K562 (cell line): ENCODE measurements at places on chromosomes 5 and 9.

DNA sequence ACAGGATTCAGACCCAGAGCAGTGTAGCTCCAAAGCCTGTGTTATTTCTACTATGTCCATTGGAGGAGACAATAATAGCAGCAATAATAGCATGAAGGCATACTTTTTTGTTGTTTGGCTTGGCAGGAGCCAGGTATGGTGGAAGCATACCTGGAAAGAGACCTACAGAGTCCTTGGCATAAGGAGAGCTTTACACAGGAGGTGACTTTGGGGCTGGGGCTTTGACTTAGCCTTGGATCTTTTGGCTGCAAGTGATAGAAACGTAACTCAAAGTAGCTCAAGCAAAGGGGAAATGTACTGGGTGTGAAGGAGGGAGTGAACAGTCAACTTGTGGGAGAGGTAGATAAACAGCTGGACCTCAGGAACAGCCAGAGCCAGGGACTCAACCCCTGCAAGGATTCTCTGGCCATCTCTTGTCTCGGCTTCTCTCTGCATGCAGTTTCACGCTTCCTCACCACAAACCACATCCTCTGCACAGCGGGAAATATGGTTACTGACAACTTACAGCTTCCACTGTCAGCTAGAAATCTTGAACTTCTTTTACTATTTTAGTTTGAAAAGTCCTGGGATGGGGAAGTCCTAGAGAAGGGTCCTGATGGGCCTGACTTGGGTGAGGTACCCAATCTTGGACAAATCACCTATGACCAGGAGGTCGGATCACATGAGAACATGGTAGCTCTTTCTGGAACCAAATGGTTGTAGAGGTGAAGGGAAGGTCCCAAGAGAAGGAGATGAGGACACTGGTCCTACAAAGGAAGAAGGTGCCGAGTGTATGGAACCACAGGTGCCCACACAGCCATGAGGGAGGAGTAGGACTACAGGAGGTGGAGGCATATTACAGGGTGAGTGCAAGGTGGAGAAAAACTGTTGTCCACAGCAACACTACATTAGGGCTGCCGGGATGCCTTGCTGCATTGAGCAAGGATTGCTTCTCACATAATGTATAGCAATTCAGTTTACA, 47.0 kb upstream of the TGFBR1 start:
- DNase-seq, result peak; percentile 61

DNA sequence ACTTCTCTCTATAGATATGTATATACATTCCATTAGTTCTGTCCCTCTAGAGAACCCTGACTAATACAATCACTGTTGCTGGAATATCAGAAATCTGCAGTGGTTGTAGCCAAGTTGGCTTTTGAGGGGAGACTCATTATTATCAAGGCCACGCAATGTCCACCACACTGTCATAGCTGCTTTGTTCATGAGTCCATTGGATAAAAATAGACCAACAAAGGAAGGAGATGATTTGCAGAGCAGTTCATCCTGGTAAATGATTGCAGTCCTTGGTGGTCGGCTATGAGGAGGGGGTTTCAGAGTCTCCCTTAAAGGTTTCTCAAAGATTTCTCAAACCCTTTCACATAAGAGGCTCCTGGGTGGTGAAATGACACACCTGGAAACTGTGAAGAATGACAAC, 192.8 kb upstream of the ANKH start:
- no peak for DNase-seq

DNA sequence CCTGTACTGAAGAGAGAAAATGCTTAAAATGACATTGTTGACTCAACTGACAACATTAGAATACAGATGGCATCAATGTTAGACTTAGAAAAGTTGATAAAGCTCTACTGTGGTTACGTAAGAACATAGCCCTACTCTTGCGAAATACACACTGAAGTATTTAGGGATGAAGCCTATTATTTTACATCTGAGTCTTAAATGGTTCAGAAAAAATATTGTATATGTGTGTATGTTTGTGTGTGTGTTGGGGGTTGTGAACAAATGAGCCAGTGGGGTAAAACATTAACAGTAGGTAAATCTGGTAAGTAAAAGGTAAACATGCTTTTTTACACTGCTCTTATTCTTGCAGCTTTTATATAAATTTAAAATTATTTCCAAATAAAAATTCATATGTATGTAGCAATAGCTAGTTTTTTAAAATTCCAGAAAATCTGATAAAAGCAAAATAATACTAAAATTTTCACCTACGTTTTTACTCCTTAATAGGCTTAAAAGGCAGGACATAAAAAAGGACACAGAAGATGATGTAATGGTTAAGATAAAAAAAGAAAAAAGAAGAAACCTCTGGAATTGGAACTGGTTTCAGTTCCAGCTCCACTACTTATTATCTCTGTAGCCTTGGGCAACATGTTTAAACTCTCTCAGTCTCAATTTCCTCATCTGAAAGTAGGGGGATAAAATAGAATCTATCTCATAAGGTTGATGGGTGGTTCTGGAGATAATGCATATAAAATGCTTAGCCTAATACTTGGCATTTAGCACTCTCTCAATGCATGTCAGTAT, 44.3 kb downstream of the GARNL3 start:
- DNase-seq, result no peak

- DNase-seq, result no peak
Observed at GRCh38 chr5:113546703-113547183, 33.2 kb downstream of the YTHDC2 start.

- peak; percentile 9 for DNase-seq
Observed at GRCh38 chr9:2271426-2271825, 256.3 kb downstream of the SMARCA2 start.

DNA sequence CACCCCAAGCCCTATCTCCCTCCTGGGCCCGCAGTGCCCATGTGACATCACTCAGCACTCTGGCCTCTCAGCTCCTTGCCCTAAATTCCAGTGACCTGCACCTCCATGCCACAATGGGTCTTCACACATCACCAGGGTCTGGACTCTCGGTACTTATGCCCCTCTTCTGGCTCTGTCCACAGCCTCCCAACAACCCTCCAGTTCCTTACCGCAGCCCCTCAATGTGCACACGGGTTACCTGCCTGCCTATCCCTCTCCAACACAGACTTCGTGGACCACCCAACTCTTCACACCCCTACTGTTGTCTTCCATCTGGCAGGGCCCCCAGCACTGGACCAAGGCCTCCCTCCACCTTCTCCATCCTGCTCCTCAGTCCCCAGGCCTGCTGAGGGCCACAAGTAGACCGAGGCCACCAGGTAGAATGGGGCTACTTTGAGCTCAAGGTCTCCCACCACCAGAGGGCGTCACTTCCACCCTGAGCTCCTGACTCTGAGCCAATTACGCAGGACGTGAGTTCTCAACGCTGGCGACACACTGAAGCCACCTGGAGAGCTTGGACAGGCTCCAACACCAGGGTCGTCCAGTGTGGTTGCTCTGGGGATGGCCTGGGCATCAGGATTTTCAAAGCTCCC, 172.1 kb downstream of the GABBR2 start:
- peak; percentile 57 for DNase-seq

DNA sequence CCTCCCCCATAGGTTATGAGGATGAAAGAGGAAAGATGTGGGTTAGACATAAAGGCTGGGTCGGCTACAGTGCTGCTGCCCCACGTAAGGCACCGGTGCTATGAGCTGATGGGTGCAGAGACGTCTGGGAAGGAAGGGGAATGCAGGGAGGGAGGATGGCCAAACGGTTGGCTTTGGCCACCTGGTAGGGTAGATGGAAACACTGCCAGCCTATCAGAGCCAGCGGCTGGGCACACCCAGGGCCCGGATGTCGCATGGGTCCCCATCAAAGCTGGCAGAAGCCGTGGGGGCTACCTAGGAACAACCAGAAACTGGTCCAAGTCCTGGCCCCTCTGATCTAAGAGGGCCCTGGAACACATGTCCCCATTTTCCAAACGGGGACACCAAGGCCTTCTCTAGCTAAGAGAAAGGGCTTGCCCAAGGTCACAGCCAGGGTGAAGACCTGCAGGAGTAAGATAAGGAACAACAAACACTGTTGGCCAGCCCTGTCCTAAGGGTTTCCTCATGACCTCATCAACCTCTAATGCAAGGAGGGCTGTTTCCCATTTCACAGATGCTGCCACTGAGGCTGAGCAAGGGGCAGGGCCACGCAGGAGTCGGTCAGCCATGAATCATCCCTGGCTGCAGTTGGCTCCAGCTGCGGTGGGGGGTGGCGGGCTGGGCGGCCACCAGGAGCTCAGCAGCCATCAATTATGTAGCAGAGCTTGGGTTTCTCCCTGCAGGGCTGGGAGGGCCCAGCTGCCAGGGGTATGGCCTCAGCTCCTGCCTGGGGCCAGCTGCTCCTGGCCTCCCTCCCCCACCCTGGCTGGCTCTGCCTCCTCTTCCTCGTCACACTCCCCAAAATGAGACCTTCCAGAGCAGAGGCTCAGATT, 4.9 kb downstream of the SH3GLB2 start:
- peak; percentile 80 for DNase-seq

- no peak for DNase-seq
Observed at GRCh38 chr5:122162100-122162638, 32.8 kb downstream of the ZNF474 start.

DNA sequence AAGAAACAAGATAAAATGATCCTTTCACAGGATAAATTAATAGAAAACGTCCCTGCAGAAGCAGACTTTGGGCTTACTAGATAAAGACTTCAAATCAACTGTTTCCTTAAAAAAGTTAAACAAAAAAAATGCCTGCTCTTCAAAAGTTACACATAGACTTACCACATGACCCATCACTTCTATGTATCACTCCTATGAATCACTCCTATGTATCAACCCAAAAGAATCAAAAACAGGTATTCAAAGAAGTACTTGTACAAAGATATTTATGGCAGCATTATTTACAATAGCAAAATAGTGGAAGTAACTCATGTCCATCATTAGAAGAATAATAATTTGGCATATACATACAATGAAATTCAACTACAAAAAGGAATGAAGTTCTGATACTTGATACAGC, 56.3 kb upstream of the PRDM9 start:
- no peak for DNase-seq

GRCh38 chr5:99099691-99100090, 170.9 kb upstream of the CHD1 start:
- DNase-seq, result no peak

DNA sequence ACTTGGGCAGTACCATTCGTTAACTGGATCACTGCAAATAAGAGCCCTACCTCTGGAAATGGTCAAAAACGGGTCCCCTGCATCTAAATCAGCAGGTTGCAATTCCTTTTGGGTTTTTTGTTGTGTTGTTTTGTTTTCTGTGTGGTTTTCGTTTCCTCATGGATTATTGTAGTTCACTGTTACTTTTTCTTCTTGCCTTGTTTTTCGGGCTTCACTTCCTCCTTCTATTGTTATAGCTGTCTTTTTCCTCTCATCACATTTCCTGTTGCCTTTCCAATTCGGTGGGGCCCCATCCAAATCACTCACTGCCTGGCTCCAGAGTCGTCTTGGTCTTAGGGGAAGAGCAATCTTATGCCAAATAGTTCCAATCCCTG, 8.7 kb upstream of the SSBP2 start:
- DNase-seq, result peak; percentile 47
